Glutamatergic neuron (in vitro differentiated cells): ENCODE measurements at places on chromosomes 5 and 9.

GRCh38 chr5:179495906-179496455 is 54.4 kb upstream of the RUFY1 start:
- no peak for DNase-seq

DNA sequence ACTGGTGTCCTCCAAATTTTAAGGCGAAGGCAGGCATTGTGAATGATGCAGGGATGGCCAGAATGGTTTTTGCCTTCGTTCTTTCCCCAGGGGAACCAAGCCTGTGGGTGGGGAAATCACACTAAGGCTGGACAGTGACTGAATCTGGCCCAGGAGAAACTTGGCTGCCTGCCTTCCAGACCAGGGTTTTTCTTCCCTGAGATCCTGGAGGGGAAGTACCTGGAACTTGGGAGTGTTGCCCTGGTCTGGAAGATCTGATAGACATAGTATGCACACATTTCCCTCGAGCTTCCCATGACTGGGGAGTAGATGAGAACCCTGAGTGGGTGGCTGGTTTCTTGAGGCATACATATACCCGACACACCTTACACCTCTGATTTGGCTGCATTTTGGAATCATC is 664 bp upstream of the IL11RA start:
- no peak for DNase-seq

- DNase-seq: no peak
Measured at GRCh38 chr5:139186261-139186660, 11.9 kb downstream of the SIL1 start.

GRCh38 chr5:140148508-140148907 is 22.8 kb downstream of the IGIP start:
- no peak for DNase-seq
